Pancreas (tissue), 10 donors: ENCODE measurements at places on chromosomes 5 and 9. TPM values are rescaled to one million over a fixed set of nuclear protein-coding genes. Genes with fewer than 3 reads are reported as not detected.

- no peak overlapping the region for H3K27ac ChIP-seq
- H3K27me3 ChIP-seq: no peaks in the 10 kb centered on the region
- no peak overlapping the region for H3K4me3 ChIP-seq
- no peaks in the 10 kb centered on the region for H3K36me3 ChIP-seq
- H3K4me1 ChIP-seq: no peaks in the 10 kb centered on the region
- DNase-seq: no peak
These were observed 16.3 kb downstream of the PRXL2C start for GRCh38 chr9:96638606-96639364.

The ZNF883 gene
- total RNA-seq: 1.5 TPM

- H3K27ac ChIP-seq: no peak overlapping the region
- H3K36me3 ChIP-seq: no peaks in the 10 kb centered on the region
- H3K4me3 ChIP-seq: no peak overlapping the region
These were observed 91.2 kb downstream of the PJA2 start for GRCh38 chr5:109318455-109319108.

The DRD1 gene
- 0.06 TPM for total RNA-seq

The LIX1 gene
- total RNA-seq: not detected

The AQP3 gene
- total RNA-seq: 23.6 TPM
